ENCODE measurements at places on chromosomes 1 and 21.

- no peak for DNase-seq
Observed at GRCh38 chr1:210817385-210818275, 316.3 kb downstream of the KCNH1 start.

DNA sequence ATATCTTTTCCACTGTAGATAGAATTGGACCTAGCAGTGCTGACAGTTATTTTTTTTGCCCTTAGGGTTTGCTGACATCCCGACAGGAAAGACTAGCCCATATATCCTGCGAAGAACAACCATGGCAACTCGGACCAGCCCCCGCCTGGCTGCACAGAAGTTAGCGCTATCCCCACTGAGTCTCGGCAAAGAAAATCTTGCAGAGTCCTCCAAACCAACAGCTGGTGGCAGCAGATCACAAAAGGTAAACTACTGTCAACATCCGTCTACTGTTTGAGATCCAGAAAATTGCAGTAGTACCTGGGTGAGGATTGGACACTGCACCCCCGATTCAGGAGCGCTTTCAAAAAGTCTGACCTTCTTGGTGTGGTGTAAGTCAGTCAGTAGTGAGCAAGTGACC lies 55.8 kb downstream of the CENPF start:
- DNase-seq, result no peak

DNA sequence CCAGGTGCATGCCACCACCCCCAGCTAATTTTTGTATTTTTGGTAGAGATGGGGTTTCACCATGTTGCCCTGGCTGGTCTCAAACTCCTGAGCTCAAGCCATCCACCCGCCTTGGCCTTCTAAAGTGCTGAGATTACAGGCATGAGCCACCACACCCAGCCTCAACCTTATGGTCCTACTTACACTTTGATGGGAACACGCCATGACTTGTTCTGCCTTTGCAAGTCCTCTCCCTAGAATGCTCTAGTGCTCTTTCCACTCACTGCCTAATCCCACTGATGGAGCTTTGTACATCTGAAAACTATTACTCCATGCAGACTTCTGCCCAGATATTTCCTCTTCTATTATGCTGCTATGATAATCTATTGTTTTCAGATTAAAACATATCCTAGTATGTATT lies 174.3 kb downstream of the DAB1 start:
- no peak for DNase-seq

DNA sequence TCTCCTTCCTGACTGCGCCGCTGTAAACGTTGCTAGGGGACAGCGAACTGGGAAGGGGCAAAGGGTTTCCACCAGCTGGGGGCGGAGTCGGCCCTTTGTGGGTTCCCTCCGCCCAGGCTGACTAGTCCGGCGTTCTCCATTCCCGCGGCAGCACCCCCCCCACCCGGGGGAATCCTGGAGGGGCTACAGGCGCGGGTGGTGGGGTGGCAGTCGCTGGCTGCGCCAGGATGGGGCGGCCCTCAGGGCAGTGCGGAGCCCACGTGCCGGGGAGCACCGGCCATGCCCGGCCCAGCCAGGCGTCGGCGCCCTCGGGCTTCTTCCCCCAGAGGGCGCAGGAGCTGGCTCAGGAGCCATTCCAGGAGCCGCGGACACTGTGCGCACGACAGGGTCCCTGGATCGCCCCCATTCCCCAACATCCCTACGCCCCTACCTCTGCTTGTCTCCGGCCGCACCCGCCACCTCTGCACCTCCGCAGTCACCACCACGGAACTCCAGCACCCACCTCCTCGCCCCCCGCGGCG lies 476 bp downstream of the BATF3 start:
- peak; percentile 78 for DNase-seq

DNA sequence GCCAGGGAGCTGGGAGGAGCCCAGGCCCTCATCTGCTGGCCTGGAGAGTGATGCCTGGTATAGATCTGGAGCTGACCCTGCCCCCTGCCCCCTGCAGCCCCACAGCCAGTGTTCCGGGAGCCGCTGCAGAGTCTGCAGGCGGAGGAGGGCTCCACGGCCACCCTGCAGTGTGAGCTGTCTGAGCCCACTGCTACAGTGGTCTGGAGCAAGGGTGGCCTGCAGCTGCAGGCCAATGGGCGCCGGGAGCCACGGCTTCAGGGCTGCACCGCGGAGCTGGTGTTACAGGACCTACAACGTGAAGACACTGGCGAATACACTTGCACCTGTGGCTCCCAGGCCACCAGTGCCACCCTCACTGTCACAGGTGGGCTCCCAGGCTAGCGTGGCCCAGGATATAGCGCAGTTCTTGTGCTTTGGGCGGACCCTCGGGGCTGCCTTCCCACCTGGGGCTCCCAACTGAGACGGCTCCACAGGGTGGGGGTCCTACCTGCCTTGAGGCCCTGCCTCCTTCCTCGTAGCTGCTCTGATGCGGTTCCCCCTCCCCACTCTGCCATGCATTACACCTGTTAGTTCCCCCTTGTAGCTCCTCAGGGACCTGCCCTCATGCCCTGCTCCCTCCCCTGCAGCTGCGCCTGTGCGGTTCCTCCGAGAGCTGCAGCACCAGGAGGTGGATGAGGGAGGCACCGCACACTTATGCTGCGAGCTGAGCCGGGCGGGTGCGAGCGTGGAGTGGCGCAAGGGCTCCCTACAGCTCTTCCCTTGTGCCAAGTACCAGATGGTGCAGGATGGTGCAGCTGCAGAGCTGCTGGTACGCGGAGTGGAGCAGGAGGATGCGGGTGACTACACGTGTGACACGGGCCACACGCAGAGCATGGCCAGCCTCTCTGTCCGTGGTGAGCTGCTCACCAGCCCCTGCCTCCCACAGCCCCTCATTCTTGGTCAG lies 98.7 kb downstream of the OBSCN start:
- no peak for DNase-seq

DNA sequence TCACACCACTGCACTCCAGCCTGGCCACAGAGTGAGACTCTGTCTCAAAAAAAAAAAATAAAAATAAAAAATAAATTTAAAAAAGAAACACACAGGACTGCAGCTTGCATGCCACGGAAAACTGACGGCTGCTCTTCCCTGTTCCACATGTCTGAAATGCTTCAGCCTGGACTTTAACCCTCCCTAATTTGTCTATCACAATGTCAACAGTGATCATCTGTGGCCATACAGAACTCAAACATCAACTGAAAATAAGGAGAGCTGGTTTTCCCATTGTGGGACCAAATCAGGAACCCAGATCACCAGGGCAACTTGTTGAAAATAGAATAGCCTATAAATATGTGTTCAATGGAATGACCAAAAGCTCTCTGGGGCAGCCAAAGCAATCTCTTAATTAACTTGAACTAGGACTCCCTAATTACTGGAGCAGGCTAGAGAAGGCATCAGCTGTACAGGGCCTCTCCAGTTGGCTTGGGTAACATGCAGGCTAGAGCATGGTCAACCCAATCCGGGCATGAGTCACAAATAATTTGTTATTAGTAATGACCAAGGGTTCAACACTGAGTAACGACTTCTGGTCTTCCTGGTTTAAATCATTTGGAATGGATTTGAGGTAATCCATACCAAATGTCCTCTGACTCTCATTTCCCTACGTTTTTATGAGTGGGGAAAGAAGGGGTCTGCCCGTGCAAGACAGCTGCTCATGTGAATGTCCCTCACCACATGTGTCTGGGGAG lies 62.7 kb upstream of the KAZN start:
- DNase-seq, result no peak

DNA sequence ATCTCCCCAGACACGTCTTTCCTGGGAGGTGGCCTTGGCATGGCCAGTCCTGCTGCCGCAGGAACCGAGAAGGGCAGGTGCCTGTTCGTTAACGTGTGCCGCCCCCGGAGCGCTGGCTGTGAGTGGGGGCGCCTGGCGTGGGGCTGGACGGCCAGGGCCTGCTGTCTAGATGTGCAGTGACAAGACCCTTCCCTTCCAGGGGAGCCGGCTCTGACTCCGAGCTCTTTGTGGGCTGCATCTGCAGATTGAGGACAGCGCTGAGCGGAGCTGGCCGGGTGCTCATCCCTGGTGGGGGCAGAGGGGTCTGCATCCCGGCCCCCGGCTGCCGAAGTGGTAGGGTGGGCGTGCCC lies 13.0 kb downstream of the COL18A1 start:
- DNase-seq, result no peak

DNA sequence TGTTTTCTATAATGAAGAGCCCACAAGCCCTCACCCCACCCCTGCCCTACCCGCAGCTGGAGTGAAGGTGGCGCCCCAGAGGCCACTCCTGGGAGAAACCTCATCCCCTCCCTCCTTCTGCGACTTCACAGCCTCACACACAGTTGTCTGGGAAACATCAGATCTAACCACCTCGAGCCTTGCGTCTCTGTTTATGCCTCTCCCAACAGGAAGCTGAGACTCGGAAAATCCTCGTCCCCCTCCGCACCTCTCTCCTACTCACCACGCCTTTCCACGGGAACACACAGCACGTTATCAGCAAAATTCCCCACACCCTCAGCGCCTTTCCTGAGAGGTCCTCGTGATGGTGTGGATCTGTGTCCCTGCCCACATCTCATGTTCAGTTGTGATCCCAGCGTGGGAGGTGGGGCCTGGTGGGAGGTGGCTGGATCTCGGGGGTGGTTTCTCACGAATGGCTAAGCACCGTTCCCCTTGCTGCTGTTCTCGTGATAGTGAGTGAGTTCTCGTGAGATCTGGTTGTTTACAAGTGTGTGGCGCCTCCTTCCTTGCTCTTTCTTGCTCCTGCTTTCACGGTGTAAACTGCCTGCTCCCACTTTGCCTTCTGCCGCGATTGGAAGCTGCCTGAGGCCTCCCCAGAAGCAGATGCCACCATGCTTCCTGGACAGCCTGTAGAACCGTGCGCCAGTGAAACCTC lies 190.6 kb downstream of the KIF26B start:
- no peak for DNase-seq

DNA sequence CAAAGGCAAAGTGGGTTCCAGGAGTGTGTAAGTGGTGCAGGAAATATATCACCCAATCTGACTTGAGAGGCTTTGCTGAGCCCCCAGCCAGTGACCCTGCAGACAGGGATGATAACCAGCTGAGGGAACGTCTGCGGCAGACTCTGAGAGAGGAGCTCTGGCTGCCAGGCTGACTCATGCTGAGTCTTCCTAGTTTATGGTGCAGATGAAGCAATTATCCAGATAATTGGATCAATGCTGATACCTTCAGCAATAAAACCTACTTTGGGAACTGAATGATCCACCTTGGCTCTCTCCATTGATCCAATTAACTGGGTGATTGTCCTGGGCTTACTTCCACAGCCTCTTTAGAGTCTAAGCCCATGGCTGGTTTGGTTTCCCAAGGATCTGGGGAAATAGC lies 7.3 kb downstream of the C8B start:
- DNase-seq, result no peak

- no peak for DNase-seq
Observed at GRCh38 chr1:224872832-224873433, 56.5 kb upstream of the DNAH14 start.

DNA sequence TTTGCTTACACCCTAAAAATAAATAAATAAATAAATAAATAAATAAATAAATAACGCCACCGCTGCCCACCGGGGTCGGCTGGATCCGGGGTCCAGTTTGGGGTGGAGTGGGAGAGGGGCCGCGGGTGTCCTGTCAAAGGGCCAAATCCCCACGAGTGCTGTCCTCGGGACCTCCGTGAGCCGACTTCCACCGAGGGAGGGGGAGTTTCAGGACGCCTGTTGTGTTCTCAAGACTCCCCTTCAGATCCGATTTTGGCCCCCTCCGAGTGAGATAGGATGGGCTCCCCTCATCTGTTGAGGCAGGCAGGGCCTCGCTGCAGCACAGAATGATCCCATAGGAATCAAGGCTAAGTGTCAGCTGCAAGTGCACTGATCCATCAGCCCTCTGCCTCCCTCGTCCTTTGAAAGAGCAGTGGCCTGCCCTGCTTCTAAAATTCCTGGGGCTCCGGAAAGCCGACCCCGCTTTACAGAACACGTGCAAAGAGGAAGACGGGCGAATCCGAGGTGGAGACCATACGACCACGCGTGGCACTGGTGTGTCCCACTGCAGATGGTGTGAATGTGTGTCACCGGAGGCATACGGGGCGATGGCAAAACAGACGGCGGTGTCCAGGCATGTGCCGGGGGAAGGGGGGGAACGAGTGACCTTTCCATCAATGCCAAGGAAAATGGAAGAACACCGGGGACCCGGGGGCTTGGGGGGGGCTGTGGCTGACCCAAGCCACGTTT lies 3880.5 kb downstream of the SRGAP2C start:
- no peak for DNase-seq

- DNase-seq, result no peak
Observed at GRCh38 chr1:97864615-97865014, 56.2 kb downstream of the DPYD start.

DNA sequence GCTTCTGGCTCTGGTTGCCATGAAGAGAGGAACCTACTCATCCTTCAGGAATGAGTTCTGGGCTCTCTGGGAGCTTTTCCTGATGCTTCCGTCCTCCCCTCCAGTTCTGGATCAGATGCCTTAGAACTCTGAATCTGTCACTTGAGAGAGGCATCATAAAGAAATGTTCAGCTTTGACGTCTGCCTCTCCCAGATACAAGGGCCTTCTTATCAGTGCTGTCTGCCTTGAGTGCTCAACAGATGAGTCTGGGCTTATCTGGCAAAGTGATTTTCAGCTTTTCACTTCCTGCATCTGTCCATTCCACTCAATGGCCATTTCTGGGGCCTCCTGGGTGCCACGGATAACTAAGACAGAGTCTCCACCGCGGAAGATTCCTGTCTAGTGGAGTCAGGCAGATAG lies 12.3 kb upstream of the OTUD3 start:
- no peak for DNase-seq

- DNase-seq, result no peak
Observed at GRCh38 chr1:230744382-230744781, 2.8 kb upstream of the CAPN9 start.

DNA sequence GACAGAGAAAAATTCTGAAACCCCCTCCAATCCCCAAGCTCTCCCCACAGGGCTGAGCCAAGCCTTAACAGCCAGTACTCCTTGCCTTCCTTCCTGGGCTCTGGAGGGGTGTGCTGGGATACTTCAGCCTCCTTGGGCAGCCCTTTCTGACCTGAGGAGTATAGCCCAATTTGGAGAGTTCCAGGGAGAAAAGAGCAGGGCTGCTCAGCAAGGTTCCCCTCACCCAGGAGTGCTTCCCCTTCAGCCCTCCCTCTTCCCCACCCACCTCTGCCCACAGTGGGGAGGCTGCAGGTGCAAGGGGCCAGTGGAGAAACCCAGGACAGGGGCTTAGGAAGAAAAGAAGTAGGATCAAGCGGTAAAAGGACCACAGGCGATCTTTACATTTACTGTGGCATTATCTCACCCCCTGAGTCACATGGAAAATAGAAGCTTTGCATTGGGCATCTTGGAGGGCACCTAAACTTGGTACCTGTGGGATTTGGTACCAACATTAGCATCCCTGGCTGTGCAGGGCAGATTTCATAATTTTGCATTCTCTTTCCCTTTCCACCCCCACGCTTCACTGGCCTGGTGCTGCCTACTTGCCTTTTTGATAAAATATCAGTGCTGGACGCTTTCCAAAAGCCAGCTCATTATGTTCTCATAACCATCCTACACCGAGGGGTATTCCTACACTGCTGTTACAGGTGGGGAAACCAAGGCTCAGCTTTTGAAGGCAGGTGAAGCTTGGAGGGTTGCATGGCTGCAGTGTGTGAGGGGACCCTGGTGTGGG lies 2.8 kb upstream of the ADORA1 start:
- DNase-seq, result peak; percentile 29

- DNase-seq, result peak; percentile 80
Observed at GRCh38 chr1:101112051-101112780, 86.6 kb upstream of the DPH5 start.

- no peak for DNase-seq
Observed at GRCh38 chr1:183908079-183908478, 103.2 kb downstream of the RGL1 start.

- DNase-seq, result no peak
Observed at GRCh38 chr21:42706765-42707164, 53.3 kb downstream of the PDE9A start.
